ENCODE measurements at places on chromosomes 7 and 10.

DNA sequence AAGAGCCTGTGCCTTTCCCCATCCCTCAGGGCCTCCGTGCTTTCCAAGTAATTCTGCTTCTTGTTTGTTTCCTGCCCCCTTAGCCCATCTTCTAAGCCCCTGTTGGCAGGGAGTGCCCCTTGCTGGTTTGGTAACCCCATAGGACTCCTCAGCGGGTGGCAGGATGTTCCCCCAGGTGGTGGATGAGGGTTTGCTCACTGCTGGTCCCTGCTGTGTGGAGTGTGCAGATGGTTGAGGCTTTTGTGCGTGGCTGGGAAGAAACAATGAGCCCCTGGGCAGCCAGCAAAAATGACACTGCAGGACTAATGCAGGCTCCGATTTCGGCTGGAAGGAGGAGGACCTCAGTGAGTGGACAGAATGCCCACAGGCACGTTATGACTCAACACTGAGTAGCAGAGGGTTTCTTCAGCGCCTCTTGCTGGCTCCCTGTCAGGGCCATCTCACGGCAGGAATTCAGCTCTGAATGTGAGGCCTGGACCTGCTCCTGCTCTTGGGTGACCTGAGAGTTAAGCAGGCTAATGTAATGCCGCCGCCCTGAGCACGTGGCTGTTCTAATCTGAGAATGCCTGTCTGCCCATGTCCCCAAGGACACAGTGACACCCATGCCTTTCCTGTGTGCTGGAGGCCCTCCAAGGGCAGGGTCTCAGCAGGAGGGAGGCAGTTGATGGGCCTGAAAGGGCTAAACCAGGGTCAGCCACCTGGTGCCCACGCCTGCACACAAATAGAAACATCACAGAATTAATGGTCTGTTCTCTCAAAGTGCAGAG is 16.6 kb downstream of the BAG3 start:
- no peak for DNase-seq

- DNase-seq = no peak
These were observed 57.6 kb downstream of the ARHGAP22 start for GRCh38 chr10:48547061-48547895.

DNA sequence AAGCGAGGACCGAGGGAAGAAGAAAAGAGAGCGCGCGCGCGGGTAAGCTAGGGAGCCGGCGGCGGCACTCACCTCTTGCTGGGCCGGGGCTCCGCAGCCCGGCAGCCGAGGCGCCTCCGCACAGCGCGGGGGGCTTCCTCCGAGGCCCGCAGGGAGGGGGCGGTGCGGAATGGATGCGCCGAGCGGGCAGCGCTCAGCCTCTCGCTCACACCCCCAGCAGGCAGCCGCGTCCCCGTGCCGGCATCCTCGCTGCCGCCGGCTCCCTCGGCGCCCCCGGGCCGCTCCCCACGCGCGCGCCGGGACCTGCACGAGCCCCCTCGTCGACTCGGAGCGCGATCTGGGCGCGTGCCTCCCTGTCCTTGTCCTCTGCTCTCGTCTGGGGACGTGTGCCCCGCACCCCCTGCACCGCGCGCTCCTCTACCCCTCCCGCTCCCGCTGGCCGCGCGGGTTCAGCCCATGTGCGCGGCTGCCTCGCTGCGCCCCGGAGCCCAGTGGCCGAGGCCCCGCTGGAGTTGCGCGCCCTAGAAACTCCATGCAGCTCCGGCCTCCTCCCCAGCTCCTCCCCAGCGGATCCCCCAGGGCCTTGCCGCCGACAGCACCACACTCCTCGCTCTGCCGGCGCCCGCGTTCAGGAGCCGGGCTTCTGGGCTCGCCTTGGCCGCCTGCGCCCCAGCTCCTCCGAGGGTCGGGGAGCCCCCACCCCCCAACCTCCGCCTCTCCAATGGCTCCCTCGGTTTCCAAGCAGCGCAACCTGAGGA is 75.3 kb downstream of the CALN1 start:
- DNase-seq = no peak

- no peak for DNase-seq
These were observed 152.3 kb upstream of the GPR26 start for GRCh38 chr10:123513870-123514269.

GRCh38 chr7:29833929-29834328 is 27.6 kb downstream of the WIPF3 start:
- DNase-seq = no peak

DNA sequence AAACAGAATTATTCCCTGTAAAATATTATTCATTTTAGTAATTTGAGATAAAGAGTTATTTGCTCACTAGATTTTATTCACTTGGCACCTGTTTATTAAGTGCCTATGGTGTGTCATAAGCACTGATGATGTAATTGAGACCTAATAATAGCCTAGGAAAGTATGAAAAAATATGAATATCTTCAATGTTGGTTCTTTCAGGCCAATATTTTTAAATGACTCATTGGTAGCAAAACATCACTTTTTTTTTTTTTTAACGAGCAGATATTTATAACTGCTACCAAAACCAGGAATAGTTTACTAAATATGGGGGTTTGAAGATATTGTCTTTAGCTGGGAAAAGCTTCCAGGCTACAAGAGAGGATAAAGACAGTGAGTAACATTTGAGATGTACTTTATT is 228.0 kb downstream of the PRKG1 start:
- no peak for DNase-seq

GRCh38 chr7:91892099-91892705 is 11.7 kb upstream of the MTERF1 start:
- DNase-seq = no peak

DNA sequence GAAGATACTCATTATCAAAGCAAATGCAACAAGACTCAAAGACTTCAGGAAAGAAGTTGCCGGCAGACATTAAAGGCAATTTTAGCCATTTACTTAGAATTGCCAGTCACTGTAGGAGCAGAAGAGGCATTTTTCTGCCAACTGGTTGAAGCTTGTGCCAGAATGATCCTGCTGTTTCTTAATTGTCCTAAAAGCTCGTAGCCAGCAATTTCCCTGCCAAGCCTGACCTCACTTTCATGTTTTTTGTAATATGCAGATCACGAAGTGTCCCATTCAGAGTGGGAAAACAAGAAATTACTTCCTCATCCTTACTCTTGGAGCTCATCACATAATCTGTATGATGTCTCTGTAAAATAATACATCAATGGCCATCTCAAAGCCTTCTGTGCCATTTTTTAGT is 130.9 kb upstream of the ANKRD1 start:
- DNase-seq = no peak

DNA sequence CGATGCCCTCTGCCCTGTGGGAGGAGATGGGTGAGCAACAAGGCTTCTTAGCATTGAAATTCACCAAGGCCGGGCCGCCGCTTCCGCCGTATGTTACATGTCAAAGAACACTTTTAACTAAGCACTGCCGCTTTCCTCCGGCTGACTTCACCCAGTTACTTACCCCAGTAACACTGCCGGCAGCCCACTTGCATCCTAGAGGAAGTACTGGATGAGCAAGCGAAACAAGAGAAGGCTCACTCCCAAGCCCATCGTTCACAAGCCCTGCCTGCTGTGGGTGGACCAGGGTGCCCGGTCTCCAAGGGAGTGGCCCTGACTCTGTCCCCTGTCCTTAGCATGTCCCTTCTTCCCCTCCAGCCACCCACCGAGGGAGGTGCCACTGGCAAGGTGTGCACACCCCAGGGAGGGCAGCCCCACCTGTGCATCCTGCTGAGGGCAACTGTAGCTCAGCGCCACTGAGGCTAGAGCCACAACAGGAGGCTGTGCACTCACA is 73.1 kb upstream of the EBF3 start:
- no peak for DNase-seq

DNA sequence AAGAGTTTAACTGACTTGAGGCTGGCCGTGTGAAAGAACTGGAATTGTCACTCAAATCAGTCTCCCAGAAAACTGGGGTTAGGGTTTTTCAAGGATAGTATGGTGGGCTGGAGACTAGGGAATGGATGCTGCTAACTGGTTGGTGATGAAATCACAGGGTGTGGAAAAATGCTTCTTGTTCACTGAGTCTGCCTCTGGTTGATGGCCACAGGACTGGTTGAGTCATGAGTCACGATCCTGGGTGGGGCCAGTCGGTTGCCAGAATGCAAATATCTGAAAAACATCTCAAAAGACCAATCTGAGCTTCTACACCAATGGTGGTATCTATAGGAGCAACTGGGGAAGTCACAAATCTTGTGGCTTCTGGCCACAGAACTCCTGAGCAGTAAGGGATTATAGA is 16.3 kb upstream of the BAMBI start:
- no peak for DNase-seq

DNA sequence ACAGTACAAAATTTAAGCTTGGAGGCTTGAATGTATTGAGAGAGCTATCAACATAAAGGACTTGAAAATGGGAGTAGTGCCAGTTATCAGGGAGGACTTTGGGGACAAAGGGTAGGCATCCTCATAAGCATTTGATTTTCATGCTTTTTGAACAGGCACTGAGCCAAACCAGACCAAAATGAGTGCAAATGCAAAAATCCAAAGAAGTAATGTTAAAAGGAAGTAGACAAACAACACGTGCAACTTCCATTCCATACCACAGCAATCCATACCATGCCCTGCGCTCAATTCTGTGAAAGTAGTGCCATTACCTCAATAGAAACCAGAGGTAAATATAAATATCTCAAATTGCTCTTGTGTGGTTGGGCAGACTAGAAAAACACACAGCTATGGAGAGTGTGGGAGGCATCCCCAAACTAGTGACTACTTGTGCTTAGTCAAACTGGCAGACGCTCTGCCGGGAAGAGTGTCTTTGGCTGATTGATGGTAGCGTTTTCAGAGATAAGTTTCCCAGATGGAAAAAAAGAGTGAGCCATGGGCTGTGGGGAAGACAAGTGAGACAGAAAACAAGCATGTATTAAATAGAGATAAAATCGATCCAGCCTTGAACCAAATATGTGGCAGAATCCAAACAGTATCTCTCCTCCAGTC is 161.5 kb downstream of the CREB5 start:
- no peak for DNase-seq

DNA sequence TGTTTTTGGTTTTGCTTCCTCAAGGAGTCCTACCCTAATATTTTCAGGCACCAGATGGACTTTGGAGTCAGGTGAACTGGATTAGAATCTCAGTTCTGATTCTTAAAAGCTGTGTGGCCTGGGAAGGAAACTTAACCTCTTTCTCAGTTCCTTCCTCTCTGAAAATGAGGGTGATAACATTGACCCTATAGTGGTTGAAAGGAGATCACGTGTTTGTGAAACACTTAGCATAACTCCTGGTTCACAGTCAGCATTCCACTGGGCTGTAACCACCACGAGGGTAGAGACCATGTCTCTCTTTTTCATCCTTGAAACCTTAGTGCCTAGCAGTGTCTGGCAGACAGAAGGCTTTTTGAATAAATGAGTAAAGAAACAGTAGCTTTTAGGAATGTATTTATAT is 16.7 kb downstream of the LSMEM1 start:
- no peak for DNase-seq

DNA sequence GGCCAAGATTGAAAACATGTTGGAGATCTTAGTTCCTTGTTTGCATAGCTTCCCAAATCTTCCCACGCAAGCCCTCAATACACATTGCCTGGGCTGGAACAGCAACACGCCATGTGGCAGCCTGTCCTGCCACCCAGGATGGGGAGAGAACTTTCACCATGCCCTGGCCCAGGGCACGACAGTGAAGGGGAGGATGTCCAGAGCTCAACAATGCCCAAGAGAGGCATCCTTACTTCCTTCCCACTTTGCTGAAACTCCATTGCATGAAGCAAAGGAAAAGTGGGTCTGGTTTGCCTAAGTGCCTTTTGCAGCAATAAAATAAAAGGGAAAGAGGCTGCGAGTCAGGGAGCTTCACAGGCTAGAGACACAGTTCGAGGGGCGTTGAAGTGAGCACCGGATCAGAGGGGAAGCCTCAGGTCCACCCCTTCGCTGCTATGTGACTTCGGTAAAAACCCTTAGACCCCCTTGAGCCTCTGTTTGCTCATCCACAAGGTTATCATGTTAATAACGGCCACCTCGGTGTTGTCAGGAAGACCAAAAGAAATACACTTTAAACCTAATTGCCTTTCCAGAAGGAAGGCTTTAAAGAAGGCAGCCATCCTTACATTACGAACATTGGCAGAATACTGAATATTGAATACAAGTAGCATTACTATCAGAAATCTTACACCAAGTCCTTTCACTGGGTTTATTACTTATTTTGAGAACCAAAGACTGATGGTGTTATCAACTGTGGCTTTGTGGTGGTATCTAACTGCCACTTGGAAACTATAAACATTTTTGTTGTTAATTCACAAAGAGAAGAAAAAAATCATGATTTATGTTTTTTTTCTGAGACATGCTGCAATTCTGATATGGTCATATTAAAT is 133.3 kb downstream of the ICA1 start:
- DNase-seq = no peak

All from stimulated activated CD4-positive, alpha-beta T cell treated with anti-CD3 and anti-CD28 coated beads, Interleukin-1b, Interleukin-23, amount 100 ng/mL, for 48 hours (primary cell).